ENCODE measurements at places on chromosomes 3 and 15.

DNA sequence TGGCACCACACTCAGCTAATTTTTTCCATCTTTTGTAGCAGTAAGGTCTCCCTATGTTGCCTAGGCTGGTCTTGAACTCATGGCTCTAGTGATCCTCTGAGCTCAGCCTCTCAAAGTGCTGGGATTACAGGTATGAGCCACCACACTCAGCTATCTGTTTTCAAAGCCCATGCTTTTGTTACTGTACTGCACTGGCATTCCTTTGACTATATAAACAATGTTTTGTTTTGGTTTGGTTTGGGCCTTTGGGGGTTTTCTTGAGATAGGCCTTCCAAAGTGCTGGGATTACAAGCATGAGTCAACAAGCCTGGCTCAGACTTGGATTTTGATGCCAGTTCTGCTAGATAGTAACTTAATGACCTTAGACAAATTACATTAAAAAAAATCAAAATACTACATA, 89.7 kb upstream of the GK5 start:
- no peak for DNase-seq

DNA sequence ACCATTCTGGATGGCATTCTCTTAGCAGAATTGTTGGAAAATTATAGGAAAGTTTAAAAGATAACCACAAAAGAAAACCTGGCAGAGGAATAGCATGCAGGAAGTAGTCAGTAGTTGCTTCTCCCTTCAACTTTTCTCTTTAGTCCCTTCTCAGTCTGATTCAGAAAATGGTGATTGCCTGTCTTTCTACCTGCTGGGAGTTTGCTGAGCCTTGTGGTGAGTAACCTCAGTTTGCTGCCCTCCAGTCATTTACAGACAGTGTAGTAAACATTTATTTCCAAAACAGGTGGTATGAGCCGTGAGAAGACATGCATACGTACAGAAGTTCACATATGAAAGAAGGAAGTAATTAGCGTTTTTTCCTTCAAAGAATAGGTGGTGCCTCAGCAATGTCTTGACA, 224.7 kb upstream of the POU1F1 start:
- DNase-seq = no peak

DNA sequence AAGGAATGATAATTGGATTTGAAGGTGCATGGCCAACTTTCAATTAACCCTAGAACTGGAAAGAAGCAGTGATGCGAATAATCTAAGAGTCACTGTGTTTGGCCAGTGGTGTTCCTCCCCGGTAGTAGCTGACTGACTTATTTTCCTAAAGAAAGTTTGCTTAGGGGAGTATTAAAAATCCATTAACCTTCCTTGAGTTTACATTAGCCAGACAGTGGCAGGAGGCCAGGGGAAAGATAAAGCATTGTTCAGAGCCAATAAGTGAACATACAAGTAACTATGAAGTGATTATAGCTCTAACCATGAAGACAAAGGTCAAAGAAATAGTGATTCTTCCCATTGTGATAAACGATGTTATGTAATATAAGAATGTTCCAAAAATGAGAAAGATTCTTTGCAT, 8.9 kb upstream of the TMEM202 start:
- DNase-seq = no peak

GRCh38 chr15:42732095-42732827, 4.7 kb downstream of the CDAN1 start:
- no peak for DNase-seq

- no peak for DNase-seq
Measured at GRCh38 chr15:75921732-75922703, 18.3 kb downstream of the FBXO22 start.

- DNase-seq = peak; percentile 62
Measured at GRCh38 chr15:67542420-67543347, at the start of gene MAP2K5. TSS of gene MAP2K5 (plus strand) at chr15:67542703. CDS start at chr15:67543336, 633 bp downstream.

DNA sequence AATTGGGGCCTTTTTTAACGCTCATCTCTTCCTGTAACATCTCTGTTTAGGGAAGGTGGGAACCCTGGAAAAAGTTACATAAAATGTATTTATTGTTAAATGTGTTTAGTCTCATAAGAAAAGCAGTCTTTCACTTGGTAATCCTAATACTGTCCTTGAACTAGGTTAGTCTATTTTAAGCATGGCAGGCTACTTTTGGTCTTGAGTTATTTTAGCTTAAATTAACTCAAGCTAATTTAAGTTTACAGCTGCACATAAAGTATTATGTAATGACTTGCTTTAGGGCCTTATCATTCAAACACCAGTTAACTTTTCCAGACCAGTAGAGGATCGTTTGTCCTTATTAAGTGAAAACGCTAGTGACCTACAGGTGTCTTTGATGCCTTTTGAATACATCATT, 63.2 kb downstream of the DCUN1D1 start:
- DNase-seq = no peak

- DNase-seq = no peak
Measured at GRCh38 chr3:134625462-134625861, 25.4 kb downstream of the KY start.

DNA sequence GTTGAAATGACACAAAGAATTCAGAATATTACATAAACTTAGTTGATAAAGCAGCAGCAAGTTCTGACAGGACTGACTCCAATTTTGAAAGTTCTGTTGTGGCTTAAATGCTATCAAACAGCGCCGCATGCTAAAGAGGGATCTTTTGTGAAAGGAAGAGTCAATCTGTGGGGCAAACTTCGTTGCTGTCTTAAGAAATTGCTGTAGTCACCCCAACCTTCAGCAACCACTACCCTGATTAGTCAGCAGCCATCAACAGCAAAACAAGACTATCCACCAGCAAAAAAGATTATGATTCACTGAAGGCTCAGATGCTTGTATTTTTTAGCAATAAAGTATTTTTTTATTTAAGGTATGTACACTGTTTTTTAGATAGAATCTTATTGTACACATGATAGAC, 14.2 kb downstream of the CRBN start:
- DNase-seq = no peak

GRCh38 chr15:101043911-101044624, 124.9 kb downstream of the LRRK1 start:
- no peak for DNase-seq

GRCh38 chr3:105328338-105328730, 38.4 kb upstream of the ALCAM start:
- no peak for DNase-seq

DNA sequence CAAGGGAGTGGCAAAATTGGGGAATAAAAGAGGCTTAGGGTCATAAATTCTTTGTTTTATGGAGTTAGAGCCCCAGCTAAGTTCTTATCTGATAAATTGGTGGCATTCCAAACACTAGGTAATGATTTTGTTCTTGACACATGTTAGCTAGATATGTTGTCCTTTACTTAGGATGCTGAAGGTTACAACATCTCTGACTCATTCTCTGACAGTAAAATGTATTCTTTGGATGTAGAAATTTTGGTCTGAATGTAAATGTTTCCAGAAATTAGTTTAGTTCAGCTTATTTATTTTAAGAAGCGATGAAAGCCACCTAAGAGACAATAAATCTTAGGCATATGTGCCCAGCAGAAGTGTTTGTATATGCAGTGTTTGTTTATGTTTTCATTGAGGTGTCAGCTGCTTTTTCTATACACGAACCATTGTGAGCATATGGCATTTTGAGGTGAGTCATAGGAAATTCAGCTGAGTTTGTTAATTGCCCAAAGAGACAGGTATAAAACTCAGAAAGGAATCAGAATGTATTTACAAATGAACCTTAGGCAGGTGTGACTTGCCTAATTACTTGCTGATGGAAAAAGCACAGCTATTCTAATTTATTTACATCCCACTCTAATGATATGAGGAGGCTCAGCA, 247.7 kb downstream of the AGBL1 start:
- no peak for DNase-seq

GRCh38 chr15:72786242-72786641, 2.7 kb upstream of the ADPGK start:
- no peak for DNase-seq

DNA sequence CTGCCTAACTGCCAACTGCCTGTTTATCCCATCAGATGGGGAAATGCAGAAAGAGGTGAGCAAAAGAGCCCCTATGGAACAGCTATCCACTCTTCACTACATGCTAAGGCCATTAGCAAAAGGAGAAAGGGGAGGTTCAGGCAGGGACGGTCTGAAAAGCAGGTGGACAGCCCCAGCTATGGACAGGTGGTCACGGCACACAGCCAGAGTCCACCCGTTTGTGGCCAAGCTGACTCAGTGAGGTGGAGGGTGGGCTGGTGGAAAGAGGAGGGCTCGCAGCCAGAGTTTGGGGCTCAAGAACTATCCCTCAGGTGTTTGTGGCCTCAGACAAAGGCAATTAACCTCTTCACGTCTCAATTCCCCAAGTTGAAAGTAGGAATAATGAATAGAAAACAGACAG, 148.9 kb upstream of the UBE2E1 start:
- DNase-seq = no peak

DNA sequence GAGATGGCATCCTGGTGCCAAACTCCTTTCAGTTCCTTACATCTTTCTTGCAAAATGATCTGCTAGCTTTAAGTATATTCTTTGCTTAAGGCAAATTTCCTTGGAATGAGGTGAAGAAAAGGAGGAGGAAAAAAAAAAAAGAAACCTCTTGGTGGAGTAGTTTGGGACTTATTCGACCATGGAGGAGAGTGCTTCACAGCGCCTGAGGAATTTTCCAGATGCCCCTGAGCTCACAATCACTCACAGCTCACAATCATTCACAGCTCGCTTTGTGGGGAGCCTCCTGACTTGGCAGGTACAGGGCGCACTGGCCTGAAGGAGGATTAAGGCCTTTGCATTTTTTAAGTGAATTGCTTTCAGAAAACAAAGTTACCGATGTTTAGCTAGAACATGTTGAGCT, 53.9 kb downstream of the BOC start:
- no peak for DNase-seq

DNA sequence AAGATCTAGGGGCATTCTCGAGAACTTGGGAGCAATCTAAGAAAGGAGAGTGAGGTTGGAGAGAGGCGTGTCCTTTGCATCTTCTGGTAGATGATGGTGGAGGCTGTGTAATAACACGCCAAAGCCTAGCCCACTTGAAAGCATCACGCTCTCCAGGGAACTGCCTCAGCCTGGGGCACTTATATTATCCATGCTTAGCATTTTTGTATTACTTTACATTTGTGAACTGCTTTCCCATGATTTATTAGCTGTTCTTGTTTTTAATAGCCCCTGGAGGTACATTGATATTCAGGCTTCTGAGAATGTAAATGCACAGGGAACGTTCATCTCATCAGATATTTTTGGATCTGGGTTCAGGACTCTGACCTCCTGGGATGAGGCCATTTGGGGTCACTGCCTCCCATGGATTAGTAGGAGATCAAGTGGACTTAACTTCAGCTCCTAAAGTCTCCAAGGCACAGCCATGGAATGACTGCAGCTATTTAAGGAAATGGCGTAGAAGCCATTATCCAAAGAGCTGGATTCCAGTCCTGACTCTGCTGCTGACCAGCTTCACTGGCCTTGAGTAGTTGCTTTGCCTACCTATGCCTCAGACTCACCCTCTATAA, 124.9 kb downstream of the LPP start:
- no peak for DNase-seq

DNA sequence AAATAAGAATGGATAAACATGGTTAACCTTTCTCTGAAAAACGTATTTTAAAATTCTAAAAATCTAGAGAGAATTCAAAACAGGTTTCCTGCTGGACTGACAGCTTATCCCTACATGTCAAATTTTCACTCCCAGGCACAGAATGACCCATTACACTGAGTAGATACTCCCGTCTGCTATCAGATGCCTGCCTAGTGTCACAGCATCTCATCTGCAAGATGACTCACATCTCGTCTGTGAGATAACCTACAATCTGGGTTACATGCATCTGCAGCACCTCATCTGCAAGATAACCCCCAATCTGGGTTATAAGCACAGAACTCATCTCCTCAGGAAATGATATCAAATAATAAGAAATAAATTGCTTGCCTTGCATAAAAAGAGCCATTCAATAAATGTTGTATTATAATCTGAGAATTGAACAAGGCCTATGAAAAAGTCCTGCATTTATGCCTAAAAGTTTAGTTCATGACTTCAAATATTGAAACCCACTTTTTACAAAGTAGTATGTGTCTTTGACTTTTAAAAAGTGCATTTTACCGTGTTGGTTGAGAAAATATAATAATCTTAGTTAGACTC, 188.3 kb upstream of the THBS1 start:
- no peak for DNase-seq

- DNase-seq = no peak
Measured at GRCh38 chr3:70249509-70250160, 62.8 kb downstream of the MDFIC2 start.

GRCh38 chr15:66030650-66031049, 161.4 kb downstream of the RAB11A start:
- no peak for DNase-seq

DNA sequence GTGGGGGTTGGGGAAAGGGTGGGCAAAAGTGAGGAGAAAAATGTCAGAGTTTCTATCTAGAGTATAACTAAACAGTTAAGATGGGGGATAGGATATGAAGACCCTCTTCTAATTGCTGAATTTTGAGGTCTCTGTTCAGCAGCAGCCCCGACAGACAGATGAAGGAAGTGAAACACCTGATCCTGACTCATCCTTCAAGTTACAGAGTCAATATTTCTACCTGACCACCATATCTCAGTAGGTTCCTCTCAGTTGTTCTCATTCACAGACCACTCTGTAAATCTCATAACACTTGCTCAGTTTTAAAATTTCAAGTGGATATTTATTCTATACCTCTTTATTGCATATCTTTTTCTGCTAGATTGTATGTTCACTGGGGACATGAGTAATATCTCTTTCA, 69.5 kb downstream of the CCDC54 start:
- DNase-seq = no peak

DNA sequence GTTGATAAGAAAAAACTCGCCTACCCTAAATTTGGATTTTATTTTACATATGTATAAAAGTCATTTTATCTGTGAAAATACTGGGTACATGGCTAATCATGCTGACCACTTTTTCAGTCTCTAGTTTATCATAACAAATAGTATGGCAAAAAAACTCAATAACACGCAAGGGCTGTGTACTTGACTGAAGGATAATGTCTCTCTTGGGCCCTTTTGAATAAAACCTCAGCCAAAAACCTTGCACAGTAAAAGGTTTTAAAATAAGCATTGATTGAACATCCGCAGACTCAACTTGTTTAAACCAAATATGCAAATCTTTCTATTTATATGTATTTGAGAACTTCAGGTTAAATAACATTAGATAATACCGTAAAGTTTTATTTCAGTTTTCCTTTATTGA, 285.3 kb downstream of the CADM2 start:
- DNase-seq = no peak

GRCh38 chr3:170809975-170810357, 60.0 kb downstream of the RPL22L1 start:
- no peak for DNase-seq

- no peak for DNase-seq
Measured at GRCh38 chr3:159629329-159630084, 359.1 kb upstream of the IL12A start.

- peak; percentile 51 for DNase-seq
Measured at GRCh38 chr3:184171562-184171961, 3.1 kb upstream of the AP2M1 start.

GRCh38 chr3:39812537-39812936, 3.1 kb downstream of the MYRIP start:
- DNase-seq = no peak

- DNase-seq = no peak
Measured at GRCh38 chr3:106338582-106339214, 469.9 kb upstream of the CBLB start.

GRCh38 chr3:33749546-33750210, 31.6 kb upstream of the CLASP2 start:
- DNase-seq = no peak

Data from GM12892 (cell line).